ENCODE measurements at places on chromosomes 13 and 19.

- no peak for DNase-seq
These were observed 11.3 kb upstream of the ITM2B start for GRCh38 chr13:48221686-48222187.

- DNase-seq = peak; percentile 81
These were observed 20.1 kb upstream of the CAMSAP3 start for GRCh38 chr19:7575434-7576040.

DNA sequence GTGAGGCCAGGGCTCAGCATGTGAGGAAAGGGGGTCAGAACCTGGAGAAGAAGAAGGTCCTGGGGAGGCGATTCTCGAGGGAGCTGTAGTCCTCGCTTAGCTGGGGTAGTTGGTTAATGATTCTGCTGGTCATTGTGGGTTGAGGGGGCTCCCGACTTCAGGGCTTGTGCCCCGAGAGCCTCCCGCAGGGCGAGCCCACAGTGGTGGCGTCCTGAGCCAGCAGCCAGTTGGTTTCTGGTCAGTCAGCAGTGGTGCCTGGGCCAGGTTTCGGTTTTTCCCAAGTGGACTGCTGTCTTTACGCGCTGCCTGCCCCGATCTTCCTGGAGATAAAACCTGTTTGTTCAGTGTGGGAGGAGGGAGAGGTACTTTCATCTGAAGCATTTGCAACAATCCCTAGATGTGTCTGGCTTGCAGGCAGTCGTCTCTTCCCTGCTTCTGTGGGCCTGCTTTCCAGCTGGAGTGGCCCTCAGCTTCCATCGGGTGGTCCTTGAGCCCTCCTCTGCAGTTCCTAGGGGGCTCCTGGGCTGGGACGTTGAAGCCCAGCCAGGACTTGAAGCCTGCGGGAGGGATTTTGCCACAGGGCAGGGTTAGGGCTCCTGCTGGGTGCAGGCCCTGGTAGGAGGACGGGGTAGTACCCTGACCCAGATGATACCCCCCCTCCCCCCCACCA, 3.2 kb downstream of the PTBP1 start:
- DNase-seq = peak; percentile 18

GRCh38 chr19:45996933-45997332, 1.7 kb downstream of the CCDC61 start:
- DNase-seq = no peak

DNA sequence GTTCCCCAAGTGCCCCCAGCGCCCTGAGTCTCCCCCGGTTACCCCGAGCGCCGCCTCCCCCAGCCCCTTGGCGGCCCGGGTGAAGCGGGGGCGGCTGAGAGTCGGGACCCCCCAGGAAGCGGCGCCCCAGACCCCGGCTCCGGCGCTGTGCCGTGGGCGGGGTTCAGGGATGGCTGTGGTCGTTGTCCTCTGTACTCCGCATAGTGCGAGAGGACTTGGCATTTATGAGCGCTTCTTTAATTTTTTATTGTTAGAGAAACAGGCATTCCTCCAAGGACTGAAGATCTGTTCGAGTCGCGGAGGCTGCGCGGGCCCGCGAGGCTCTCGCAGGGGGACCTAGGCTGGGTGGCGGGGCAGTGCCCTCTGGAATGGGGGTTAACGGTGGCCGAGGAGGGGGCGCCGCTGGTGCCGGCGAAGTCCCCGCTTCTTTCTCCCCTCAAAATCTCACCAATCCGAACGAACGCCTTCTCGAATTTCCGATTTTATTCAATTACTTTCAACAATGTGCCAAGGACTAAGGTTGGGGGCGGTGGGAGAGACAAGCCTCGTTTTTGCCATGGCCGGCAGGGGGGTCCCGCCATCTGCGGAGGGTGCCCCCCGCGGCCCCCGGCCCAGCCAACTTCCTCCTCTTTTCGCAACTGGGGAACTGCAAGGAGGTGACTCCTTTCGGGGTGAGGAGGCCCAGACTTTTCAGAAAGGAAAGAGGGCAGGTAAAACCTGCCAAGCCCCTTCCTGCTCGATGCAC, 596 bp upstream of the GJB2 start:
- no peak for DNase-seq

- no peak for DNase-seq
These were observed 573.8 kb downstream of the LIG4 start for GRCh38 chr13:107641574-107641973.

- DNase-seq = no peak
These were observed 21.5 kb downstream of the C13orf46 start for GRCh38 chr13:113952151-113952982.

- DNase-seq = no peak
These were observed 4.7 kb upstream of the ZNF444 start for GRCh38 chr19:56136362-56136761.

DNA sequence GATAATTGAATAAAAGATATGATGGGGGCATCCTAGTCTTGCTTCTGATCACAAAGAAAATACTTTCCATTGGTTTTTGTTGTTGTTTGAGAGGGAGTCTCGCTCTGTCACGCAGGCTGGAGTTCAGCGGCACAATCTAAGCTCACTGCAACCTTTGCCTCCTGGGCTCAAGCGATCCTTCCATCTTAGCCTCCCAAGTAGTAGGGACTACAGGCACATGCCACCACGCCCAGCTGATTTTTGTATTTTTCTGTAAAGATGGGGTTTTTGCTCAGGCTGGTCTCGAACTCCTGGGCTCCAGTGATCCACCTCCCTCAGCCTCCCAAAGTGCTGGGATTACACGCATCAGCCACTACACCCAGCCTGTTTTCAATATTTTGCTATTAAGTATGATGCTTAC, 17.1 kb upstream of the PSMC4 start:
- DNase-seq = no peak

Data from K562 (cell line).